CD4-positive, CD25-positive, alpha-beta regulatory T cell (primary cell): ENCODE measurements at places on chromosomes 3 and 15.

DNA sequence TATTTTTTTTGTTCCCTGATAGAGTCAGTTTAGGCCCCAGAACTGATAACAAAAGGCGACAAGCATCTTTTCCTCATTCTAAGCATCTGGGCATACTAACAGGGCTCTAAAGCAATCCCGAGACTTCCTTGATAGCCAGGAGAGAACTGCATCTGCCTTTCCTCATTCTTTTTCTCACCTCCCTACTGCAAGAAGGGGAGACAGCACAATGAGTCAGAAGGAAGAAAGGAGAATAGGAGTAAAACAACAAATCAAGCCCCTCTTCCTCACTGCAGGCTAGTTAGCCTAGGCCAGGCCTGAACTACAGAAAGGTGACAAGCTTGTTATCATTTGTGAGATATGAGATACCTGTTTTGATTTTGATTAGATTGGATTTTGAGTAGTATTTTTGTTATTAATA, 97.9 kb downstream of the NAALADL2 start:
- no peak for DNase-seq

DNA sequence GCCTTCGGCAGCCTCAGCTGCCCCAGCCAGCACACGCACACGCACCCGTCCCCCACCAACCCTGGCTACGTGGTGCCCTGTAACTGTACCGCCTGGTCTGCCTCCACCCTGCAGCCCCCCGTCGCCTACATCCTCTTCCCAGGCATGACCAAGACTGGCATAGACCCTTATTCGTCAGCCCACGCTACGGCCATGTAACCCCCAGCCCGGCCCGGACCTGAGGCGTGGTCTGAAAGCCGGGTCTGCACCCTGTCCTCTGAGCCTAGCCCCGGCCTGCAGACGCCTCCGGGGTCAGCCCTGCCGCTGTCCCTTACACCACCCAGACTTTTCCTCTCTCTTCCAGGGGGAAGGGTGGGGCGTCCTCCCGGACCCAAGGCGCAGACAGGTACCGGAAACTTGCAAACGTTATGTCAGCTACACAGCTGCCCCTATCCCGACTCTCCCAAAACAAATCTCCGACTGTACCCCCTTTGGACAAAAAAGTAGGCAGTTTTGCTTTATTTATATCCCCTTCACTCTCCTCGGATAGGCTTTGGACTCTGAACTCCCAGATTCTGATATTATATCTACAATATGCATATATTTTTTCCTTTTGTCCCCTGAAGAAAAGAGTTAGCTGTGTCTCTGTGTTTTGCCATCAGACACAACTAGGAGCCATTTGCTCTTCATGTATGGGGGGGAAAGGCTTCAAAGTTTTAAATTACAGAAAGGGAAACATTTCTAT, 1.4 kb downstream of the SOX14 start:
- DNase-seq: no peak

DNA sequence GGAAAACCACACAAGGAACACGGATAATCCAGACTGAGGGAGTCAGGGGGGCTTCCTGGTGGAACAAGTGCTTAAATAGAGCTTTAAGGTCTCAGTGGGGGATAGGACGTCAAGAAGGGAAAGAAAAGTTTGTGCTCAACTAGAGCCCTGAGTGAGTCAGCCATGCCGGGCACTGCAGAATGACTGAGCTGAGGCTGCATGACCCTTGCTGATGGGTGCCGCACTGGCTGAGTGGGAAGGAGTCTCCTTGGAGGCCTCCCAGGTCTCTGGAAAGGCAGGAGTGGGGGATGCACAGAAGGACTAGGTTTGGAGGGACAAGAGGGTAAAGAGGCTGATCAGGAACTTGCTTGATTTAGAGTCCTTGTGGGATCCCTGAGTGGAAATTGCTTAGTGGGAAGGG, 150.3 kb downstream of the RPLP1 start:
- no peak for DNase-seq

DNA sequence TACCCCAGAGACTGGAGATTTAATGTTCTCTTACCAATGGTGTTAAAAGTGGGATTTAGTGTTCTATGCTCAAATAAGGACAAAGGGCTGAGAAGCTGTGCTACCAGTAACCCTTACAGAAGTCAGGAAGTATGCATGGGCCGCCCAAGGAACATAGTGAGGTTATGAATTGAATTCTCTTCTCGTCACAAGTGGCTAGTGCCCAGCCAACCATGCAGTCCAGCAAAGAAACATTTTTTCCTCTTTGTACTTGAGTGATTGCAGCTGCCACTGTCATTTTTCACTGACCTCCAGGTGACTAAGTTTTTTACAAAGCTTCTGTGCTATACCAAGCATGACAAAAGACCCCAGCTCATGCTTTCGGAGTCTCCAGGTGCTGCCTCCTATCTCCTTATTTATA, 110.6 kb upstream of the DCBLD2 start:
- DNase-seq: no peak

DNA sequence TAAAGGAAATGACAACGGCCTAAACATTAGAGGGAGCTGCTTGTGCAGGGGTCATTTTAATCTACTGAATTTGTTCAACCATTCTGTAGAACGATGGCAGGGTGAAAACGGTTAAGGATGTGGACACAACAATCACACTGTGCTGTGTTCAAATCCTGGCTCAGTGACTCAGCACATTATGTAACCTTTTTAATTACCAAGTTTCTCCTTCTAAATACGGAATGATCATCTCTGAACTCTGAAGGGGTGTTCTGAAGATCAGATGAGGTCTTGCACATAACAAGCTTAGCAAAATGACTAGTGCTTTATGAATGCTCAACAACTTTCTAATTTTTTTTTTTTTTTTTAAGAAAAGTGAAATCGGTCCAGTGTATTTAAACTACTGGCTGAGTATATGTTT, 592.8 kb downstream of the FOXP1 start:
- no peak for DNase-seq
